Ascending aorta (tissue), 2 donors: ENCODE measurements at places on chromosomes 1 and 21.
A peak's percentile ranks its signal among the peaks of the same experiment; 100 is the strongest.

DNA sequence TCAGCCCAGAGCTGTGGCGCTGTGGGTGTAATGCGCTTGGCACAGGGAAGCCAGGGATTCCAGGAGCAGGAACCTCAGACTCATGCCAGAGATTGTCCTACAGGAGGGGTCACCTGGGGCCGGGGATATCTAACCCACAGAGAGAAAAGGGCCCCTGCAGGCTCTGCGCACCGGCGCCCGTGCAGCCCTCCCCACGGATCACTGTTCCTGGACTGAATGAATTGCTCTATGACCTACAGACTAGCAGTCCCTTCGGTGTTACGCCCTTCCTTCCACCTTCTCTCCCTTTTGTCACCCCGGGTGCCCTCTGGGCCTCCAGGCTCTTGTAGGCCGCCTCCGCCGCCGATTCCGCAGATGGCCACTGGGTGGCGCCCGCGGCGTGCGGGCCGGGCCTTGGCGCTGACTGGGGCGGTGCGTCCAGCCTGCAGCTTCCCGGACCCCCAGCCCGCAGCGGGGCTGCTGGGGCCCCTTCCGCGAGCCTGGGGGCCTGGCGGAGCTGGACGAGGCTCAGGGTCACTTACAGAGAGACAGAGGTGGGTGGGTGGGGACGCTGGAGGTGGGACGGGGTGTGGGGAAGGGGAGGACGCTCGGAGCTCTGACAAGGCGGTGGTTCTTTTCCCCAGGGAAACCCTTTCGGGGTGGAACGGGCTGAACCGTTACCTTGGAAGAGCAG lies 101.3 kb downstream of the IER5 start:
- DNase-seq = peak; percentile 65

GRCh38 chr1:222257027-222257426 lies 290.9 kb downstream of the HHIPL2 start:
- no peak for DNase-seq

DNA sequence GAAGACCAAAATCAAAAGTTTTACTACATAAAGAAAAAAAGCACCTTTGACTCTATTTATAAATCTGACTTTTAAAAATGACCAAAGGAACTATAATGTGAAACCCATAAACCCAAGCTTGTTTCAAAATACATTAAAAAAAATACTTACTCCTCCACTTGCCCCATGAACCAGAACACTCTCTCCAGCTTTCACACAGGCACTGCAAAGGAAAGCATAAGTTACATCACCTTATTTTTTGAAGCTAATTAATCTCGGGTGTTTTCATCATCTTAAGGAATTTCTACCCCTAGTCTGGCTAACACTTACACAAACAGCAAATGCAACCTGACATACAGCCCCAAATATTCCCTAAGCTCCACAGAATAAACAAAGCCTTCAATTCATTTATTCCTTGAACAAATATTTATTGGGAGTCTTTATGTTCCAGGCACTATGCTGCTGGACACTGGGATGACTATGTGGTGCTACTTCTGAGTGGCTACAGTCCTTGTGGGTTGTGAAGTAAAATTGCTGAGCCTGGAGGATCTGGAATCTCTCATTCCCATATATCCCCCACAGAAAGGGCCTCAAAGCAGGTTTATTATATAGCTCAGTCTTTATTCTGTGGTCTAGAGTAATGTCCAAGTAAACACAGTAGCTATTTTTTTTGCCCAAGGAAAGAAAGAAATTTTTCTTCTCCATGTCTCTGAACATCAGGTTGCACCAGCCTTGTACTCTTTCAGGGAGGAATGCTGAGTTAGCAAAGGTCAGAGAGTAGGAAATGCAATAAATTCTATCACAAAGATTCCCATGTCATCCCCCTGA lies 18.2 kb downstream of the CRYZ start:
- DNase-seq = no peak

DNA sequence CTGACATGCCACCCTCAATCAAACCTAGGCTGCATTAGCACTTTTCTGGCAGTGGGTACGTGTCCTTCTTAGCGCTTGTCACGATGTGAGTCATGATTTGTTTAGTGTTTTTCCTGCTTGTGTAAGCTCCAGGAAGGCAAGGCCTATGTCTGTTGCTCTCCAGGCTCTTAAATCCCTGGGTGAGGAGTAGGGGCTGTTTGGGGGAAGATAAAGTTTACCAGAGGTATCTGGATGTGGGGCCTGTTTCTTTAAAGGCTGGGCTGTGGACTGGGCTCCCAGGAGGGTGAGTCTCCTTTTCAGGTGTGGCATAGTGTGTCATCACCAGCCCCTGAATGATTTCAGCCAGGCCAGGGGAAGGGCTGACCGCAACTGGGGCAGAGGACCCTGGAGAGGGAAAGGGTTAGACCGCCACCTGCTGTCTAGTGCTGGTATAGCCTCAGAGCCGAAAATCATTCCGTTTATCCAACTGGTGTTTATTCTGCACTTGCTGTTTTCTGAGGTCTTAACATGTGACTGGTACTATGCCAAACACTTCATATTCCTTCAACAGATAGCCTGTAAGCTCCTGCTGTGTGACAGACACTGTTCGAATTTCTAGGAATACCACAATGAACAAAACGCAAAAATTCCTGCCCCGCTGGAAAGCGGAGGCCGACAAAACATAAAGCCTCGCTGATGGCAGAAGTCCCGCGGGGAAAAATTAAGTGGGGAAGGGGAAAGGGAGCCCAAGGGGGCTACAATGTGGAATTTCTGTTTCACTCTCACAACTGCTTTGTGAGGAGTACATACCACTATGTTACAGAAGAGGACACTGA lies 9.7 kb downstream of the SERINC2 start:
- DNase-seq = peak; percentile 78

DNA sequence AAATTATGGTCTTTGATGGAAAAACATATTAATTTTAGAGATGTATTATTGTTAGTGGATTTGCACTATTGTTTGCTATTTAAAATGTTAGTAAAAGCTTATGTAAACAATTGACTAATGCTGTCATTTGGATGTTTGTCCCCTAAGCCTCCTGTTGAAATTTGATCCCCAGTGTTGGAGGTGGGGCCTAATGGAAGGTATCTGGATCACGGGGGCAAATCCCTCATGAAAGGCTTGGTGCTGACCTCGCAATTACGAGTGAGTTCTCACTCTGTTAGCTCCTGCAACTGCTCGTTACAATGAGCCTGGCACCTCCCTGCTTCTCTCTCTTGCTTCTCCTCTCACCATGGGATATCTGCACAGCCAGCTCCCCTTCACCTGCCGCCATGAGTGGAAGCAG lies 14.3 kb downstream of the TMEM35B start:
- DNase-seq = no peak
